ENCODE measurements at places on chromosomes 3 and 15. TPM values are rescaled to one million over a fixed set of nuclear protein-coding genes. Genes with fewer than 3 reads are reported as not detected.

DNA sequence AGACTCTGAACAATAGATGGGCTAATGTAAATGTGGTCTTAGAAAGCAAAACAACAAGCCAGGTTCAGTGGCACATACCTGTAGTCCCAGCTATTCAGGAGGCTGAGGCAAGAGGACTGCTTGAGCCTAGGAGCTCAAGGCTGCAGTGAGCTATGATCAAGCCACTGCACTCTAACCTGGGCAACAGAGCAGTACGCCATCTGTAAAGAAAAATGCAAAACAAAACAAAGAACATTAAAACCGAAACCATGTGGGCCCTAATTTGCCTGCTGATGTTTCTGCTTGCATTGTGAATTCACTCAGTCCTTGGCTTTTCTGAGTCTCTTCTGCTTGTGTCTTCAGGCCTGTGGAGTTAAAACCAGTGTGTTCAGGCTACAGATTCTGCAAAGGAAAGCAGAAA is 56.7 kb downstream of the CCNL1 start:
- DNase-seq = no peak

LCTL gene
- 2.0 TPM for total RNA-seq

DNA sequence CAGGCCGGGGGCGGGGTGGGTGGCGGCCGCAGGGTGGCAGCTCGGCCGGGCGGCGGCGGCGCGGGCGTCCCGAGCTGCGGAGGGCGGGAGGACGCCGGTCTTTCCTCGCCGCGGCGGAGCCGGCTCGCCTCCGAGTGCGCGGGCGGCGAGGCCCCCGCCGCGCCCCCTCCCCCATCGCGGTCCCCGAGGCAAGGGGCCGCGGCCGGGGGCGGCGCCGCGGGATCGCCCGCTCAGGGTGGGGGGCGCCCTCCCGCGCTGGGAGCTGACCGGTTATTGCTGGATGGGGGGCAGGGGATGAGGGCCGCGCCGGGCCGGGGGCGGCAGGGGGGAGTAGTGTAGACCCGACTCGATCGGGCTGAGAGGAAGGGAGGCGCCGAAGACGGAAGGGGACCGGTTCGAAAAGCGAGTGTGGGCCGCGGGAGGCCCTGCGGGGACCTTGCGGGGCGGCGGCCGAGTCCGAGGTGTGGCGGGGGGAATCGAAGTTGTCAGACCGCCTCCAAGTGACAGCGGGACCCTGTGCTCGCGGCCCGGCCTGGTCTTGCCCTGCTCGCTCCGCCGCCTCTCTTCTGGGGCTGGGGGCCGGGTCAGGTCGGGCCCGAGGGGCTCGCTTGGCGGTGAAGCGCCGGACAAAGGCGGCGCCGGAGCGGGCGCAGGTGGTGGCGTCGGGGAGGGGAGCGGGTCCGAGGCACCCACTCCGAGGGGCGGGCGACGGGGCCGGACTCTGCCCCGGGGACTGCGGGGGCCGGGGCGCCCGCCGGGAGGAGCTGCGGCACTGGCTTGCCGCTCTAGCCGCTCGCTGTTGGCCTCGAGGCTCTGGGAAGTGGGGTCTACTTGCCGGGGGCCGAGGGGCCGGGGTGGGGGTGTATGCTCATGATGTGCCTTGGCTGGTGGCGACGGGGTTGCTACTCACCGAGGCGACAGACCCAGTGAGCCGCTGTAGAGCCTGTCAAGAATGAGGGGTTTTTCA is 1.1 kb downstream of the BAHD1 start:
- no peak for DNase-seq

TMEM89 gene
- not detected for total RNA-seq

- no peak for DNase-seq
Measured at GRCh38 chr3:18669374-18669773, 244.2 kb upstream of the SATB1 start.

FYTTD1 gene
- 67.4 TPM for total RNA-seq

GRCh38 chr15:96472681-96473080 is 142.2 kb downstream of the NR2F2 start:
- no peak for DNase-seq

PATL2 gene
- total RNA-seq = not detected

- DNase-seq = no peak
Measured at GRCh38 chr3:151275091-151275490, 3.3 kb downstream of the P2RY14 start.

DNA sequence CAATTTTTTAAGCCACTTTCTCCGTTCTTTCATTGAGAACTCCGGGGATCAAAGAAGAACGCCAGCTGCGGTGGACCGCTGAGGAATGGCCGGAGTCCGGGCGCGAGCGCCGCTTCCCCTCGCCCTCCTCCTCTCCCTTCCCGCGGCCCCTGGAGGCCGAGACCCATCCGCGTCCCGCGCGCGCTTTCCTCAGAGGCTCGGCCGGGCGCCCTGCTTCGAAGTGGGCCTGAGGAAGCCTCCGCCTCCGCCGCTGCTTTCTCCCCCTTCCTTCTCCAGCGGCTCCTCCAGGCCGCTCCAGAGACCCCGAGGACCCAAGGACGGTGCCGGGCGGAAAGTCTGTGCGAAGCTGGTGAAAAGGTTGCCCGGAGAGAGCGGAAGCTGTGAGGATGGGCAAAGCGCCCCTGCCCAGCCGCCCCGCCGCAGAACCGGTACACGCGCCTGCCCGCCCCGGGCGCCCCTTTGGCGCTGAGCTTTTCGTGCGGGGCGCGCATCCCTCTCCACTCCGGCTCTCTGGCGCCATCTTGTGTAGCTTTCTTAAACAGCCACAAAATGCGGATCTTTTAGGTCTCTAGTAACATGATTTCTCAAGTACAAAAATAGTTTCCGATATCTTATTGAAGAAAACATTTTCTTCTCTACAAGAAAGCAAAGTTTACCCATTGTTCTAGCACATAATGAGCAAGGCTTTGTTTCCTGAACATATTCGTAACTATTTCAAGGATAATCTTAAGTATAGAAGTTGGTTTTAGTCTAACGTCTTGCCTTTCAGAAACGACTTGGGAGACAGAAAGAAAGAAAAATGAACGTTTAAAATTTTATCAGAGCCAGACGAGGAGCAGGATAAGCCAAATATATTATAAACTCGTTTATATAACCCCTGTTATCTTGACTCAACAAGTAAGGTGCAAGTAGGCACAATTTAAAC is 59.2 kb upstream of the FAM174B start:
- DNase-seq = peak; percentile 87

DNA sequence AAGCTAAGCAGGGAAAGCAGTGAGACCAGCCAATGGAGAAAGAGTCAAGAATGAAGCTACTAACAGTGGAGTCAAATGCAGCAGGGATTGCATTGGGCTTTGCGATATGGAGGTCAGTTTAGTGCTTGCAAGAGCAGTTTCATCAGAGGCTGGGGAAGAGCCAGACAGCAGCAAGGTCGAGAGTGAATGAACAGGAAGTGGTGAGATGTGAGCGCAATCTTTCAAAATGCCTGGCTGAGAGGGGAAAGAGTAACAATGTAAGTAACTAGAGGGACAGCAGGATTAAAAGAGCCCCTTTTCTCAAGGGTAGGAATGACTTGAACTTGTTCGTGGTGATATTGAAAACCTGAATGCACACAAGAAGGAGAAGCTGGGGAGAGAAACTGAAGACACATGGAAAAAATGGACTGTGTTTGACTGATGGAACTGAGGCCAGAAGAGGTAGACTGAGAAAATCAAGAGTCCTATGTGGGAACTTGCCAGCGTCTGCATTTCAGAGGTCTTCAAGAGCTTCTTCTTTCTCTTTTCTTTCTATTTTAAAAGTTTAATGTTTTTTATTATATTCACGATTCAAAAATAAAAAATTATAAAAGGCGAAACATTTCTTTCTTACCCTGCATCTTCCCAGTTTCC is 30.6 kb upstream of the GPR160 start:
- DNase-seq = no peak

TUSC7 gene
- not detected for total RNA-seq

SUSD5 gene
- total RNA-seq = 15.6 TPM

DNA sequence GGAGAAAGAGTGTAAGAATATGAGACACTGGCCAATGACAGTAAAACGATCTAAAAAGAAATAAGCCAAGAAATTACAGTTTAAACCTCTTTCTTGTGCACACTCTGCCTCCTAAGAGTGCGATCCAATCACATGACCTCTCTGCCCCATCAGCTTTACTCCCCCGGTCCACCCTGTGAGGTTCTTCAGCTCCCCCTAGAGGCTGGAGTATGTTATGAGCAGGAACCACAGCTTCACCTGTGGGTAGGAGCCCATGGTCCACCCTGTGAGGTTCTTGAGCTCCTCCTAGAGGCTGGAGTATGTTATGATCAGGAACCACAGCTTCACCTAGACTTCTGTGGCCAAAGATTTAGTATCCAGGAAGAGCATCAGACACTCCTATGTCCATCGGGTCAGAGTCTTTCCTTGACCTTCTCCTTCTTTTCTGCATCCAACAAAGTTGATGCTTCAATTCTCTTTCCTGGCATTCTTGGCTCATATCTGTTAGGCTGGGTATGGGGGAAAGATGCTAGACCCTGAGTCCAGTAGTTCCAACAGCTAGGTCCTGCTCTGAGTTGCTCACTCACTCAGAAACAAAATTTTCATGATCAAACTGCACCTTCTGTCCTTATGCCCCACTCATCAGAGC is 164.0 kb downstream of the MINAR1 start:
- DNase-seq = peak; percentile 97

GRCh38 chr3:71520161-71521020 is 63.1 kb downstream of the FOXP1 start:
- no peak for DNase-seq

TM2D3 gene
- total RNA-seq = 57.0 TPM

DNA sequence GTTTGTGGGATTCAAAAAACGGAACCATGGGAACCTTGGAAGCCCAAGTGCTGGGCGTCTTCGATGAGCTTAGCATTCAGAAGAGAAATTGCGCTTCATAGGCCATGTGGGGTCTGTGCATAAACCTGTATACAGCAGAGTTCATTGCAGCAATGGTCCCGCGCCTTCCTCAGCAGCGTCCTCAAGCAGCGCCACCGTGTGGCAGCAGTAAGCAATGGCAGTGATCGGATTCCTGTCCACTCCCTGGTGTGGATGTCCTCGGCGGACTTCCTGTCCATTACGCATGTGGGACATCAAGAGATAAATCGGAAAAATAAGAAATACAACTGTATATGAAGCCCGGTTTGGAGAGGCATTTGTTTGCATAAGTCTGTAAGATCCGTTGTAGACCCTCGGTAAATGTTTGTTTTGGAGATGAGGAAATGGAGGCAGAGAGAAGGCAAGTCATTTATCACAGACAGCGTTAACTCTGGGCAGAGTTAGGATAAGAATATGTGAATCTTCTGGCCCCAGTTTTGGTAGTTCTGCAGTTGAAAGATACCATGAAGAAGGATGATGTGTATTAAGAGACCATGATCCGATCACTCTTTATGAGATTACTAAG is 57.7 kb downstream of the CNTN4 start:
- DNase-seq = peak; percentile 2

- DNase-seq = no peak
Measured at GRCh38 chr15:58432401-58432800, 610 bp downstream of the LIPC start.

GRCh38 chr3:186895406-186895805 is 34.9 kb upstream of the ST6GAL1 start:
- DNase-seq = no peak

GRCh38 chr3:136350132-136350531 is 100.0 kb downstream of the PCCB start:
- DNase-seq = no peak

Data from SJCRH30 (cell line).